Upper lobe of right lung (tissue), 1 donor: ENCODE measurements at places on chromosomes 1 and 21. TPM values are rescaled to one million over a fixed set of nuclear protein-coding genes. Genes with fewer than 3 reads are reported as not detected.

The C2CD4D gene
- 0.29 TPM for total RNA-seq

The CCDC30 gene
- total RNA-seq = 5.0 TPM

The CFAP107 gene
- not detected for total RNA-seq

The FAM3B gene
- 5.2 TPM for total RNA-seq

GRCh38 chr1:31238986-31239613, 587 bp downstream of the NKAIN1 start:
- peak; percentile 57 for DNase-seq
- no peaks in the 10 kb centered on the region for H3K36me3 ChIP-seq
- H3K27me3 ChIP-seq = peaks cover 64% of the 10 kb centered on the region
- H3K4me3 ChIP-seq = peak overlapping the region; percentile 23
- H3K4me1 ChIP-seq = peaks cover 4% of the 10 kb centered on the region

GRCh38 chr1:190205713-190206112, 272.0 kb downstream of the BRINP3 start:
- no peaks in the 10 kb centered on the region for H3K27me3 ChIP-seq
- H3K4me3 ChIP-seq = no peak overlapping the region
- no peaks in the 10 kb centered on the region for H3K36me3 ChIP-seq
- H3K27ac ChIP-seq = no peak overlapping the region
- H3K4me1 ChIP-seq = no peaks in the 10 kb centered on the region

DNA sequence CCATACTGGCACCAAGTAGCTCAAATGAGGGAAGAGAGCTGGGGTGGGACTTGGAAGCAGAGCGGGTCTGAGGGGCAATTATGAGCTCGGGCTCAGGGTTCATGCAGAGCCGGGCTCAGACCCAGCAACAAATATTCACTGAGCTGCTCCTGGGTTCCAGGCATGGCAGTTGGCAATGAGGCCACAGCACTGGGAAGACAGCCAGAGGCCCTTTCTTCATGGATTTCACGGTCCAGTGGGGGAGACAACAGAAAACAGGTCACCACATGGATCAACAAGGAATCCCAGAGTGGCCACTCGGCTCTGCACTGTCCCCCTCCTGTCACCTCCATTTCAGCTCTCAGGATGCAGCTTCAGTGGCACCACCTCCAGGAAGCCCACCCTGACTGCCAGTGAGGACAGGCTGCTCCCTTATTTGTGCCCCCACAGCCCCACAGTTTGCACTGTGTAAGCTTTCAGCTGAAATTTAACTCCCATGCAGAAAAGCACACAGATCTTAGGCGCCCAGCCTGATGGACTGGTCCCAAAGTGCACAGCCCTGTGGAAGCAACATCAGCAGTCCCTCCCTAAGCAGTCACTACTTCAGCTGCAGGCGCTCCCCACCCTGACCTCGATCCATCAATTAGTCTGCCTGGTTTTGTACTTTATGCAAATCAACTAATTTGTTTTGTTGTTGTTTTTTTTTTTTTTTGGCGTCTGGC, 22.4 kb downstream of the ARHGEF19 start:
- H3K36me3 ChIP-seq = no peaks in the 10 kb centered on the region
- no peaks in the 10 kb centered on the region for H3K4me1 ChIP-seq
- H3K27ac ChIP-seq = no peak overlapping the region
- no peaks in the 10 kb centered on the region for H3K27me3 ChIP-seq
- H3K4me3 ChIP-seq = no peak overlapping the region
- no peak for DNase-seq

- H3K36me3 ChIP-seq = no peaks in the 10 kb centered on the region
- H3K4me1 ChIP-seq = peaks cover 15% of the 10 kb centered on the region
- H3K27me3 ChIP-seq = no peaks in the 10 kb centered on the region
- H3K4me3 ChIP-seq = peak within 1 kb of the TSS; percentile 79
- H3K27ac ChIP-seq = peak within 1 kb of the TSS; percentile 78
Observed at GRCh38 chr1:52927212-52928014, at the start of gene SCP2. Gene SCP2, plus strand, starts transcription at chr1:52927276. Its CDS starts 121 bp downstream, at chr1:52927397.

DNA sequence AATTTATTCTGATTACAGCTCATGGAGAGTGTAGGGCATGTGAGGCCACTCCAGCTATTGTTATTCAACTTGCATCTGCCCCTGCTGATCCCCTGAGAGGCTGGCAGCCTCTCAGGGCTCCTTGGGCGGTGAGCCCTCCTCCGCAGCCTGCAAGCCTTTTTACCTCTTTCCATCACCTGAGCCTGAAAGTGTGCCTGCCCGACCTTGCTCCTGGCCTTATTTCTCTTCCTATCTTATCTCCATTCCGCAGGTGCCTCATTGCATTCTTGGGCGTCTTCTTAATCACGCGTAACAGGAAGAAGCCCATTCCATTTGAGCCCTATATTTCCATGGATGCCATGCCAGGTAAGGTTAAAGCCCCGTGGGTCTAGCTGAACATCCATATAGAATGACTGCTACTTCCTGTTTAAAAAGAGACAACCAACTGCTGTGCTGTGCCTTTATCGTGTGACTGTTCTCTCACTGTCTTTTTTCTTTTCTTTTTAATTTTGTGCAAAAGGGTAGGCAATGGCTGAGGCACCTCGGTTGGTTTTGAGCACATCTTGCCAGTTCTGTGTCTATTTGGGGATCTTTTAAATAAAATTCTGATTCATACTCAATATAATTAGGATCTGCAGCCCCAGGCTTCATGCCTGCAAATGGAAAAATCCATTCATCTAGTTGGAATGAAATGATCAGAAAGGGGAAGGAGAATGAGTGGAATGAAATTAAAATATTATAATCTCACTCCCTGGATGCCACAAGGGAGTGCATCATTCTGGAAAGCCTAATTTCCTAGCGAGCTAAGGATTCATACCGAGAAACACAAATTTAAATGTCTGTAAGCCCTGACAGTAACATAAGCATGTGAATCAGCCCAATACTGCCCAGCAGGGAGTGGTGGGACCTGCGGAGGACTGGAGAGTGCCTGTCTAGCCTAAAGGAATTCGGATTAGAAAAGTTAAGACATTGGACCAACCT, 38.6 kb upstream of the RCAN3 start:
- DNase-seq = no peak
- H3K27ac ChIP-seq = no peak overlapping the region
- H3K4me1 ChIP-seq = no peaks in the 10 kb centered on the region
- no peak overlapping the region for H3K4me3 ChIP-seq
